Stimulated activated naive B cell treated with anti-CD40 and anti-IgM and Interleukin-4, amounts not matched to agents 10 μg/mL and 1 μg/mL and 100 μg/mL, for 72 hours (primary cell): ENCODE measurements at places on chromosomes 1 and 21.

GRCh38 chr1:211885747-211886522, 55.4 kb upstream of the LPGAT1 start:
- DNase-seq: no peak

GRCh38 chr1:184890539-184890973, 83.8 kb downstream of the NIBAN1 start:
- DNase-seq: no peak

GRCh38 chr1:185419718-185420117, 102.7 kb upstream of the IVNS1ABP start:
- DNase-seq: no peak

DNA sequence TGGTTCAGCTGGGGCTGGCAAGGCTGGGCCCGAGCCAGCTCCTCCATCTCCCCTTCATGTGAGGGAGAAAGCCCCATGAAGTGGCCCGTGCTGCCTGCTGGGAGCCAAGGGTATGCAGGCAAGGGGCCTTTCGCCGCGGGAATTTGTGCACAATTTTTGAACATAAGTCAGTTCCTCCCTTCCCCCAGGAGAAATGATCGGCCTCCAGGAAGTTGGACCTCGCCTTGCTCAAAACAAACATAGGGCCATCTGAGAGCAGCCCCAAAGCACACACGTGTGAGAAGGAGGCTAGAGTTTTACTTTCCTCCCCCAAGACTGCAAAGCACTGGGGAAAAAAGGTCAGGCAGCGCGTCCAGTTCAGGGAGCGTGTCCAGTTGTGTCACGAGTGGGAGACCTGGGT, 64.7 kb downstream of the PRDM16 start:
- DNase-seq: no peak

DNA sequence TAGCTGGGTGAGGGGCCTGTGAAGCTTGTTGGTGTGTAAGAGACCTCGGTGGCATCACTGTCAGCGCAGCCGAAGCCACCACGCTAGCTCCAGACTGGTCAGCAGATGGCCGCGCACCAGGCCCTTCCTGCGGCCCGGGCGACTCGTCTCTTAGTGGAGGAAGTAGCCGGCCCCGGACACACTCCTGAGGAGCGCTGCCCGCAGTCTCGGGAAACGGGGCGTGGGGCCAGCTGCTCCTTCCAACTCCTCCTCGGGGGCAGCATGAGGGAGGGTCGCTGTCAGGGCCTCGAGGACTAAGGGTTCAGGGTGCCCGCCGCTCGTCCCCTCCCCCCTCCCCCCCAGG, 20.4 kb downstream of the H3-3A start:
- DNase-seq: no peak

GRCh38 chr1:182624577-182624976, 20.4 kb upstream of the RGS16 start:
- no peak for DNase-seq

DNA sequence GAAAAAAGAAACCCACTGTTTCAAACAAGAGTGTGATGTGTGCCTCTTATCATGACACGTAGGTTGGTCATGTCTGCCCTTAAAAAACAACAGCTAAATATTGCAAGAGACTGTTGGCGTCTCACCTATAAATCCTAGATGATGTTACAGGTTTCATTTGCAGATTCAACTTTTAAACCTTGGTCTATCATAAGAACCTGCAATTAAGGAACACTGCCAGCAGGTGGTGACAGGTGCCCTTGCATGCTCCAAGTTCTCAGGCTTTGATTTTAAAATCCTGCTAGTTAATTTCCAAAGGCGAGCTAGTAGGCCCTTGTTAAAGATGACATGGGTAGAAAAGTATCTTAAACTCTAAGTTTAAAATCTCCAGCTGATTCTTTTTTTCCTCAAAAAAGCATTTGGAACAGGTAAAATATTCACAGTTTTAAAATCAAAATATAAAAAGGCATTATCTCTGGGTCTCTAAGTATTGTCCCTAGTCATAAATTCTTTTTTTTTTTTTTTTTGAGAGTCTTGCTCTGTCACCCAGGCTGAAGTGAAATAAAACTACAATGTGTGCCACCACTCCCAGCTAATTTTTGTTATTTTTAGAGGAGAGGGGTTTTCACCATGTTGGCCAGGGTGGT, 39.1 kb downstream of the CLSTN1 start:
- DNase-seq: peak; percentile 37

DNA sequence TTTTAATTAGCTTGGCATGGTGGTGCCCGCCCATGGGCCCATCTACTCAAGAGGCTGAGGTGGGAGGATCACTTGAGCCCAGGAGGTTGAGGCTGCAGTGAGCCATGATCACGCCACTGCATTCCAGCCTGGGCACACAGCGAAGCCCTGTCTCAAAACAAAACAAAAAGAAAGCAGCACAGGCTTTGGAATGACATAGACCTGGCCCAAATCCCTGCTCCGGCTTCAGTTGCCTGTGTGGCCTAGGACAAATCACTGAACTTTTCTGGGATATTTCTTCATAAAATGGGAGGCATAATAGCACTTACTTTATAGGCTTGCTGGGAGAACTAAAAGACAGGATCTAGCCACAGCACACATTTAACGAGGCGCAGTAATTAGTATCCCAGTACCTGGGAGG, 2.4 kb downstream of the PEAR1 start:
- no peak for DNase-seq

DNA sequence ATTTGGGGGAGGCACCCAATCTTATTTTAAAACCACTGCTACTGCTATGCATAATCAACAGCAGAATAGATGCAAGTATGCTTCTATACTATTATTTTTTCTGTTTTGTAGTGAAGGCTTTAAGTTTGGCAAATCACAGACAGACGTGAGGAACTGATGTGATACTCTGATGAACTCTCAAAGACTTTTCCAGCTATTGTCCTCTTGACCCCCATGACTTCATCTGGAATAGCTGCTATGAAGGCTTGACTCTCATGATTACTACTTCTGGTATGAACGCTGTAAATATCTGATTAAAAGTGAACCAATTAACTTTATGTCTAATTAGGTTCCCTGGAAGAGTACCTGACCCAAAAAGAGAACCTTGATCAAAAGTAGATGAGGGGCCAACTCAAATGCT, 49.1 kb downstream of the EYA3 start:
- DNase-seq: no peak

- DNase-seq: no peak
Measured at GRCh38 chr1:206769304-206769731, 1.3 kb upstream of the IL19 start.

- no peak for DNase-seq
Measured at GRCh38 chr1:93239863-93240262, 59.3 kb downstream of the CCDC18 start.

DNA sequence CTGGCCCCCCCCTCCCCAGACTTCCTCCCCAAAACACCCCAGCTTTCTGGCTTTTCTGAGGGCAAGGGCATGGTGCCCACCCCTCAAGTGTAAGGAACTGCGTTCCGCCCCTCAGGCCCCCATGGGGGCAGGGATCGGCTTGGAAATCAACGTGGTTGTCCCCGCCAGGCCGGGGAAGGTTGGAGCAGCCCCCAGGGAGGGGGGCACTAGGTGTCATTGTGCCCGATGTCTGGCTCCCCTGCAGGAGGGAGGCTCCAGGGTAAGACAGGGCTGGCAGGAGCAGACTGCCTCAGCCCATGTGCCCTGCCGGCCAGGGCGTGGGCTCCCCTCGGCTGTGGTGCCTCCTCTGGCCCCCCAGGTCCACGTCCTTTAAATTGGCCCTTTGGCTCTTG, 7.4 kb upstream of the TFAP2E start:
- DNase-seq: no peak

DNA sequence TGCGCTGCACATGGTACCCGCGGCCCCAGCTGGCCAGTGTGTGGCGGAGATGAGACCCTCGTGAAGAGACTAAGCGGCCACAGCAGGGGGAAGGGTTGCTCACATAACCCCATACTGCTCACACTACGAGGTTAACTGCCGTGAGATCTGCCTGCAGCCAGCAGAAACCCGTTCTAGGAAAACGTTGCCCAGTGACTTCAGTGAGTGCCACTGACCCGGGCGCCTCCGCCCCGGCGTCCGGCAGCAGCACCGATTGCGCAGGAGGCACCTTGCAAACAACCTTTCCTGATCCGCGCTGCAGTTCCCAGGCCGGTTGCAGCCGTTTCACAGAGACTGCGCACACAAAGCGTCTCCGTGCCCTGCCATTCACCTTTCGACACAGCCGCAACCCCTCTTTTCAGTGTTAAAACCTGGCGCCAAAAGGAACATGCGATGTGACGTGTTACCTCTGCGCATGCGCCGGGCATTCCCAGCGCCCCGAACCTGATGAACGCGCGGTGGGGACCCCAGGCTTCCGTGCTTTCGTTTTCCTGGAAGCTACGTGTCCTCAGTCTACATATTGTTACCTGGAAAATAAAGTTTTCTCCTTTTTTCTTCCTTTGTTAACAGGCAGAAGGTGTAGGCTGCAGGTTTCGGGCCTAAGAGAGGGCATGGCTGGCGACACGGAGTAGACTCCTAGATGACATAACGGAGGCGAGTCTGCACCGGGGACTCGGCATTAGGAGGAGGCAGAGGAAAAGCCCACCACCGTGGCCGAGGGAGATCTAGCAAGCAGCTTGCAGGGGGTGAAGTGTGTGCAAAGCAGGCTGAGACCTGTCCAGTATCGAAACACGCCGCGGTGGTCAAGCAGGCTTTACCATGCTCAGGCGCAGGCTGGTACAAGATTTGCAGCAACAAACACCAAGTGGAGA, 8.9 kb downstream of the VPS26C start:
- DNase-seq: peak; percentile 76

GRCh38 chr1:17606826-17607440, 67.4 kb downstream of the ARHGEF10L start:
- peak; percentile 20 for DNase-seq

- DNase-seq: no peak
Measured at GRCh38 chr1:19812875-19813642, 2.0 kb downstream of the RNF186 start.

GRCh38 chr1:12279003-12279402, 49.2 kb downstream of the VPS13D start:
- no peak for DNase-seq

GRCh38 chr1:25896266-25896665, 10.0 kb downstream of the STMN1 start:
- DNase-seq: no peak

GRCh38 chr1:213211201-213211600, 160.2 kb downstream of the RPS6KC1 start:
- DNase-seq: no peak

DNA sequence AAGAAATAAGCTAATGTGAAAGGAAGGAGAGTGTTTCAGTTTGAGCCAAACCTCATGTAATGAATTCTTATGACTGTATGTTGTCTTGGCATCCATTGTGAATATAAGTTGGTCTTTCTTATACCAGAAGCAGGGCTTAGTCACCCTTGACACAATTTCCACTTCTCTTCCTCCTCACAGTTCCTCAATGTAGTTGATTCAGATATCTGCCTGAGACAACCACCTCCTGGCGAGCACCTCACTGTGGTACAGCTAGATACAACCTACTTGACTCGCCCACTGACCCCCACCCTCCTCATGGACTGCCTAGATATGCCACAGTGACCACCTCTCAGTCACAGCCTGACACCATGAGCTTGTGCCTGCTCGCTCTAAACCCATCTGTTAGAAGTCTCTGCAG, 45.6 kb downstream of the KYAT3 start:
- DNase-seq: no peak

- DNase-seq: no peak
Measured at GRCh38 chr1:240649733-240650721, 38.1 kb upstream of the GREM2 start.

DNA sequence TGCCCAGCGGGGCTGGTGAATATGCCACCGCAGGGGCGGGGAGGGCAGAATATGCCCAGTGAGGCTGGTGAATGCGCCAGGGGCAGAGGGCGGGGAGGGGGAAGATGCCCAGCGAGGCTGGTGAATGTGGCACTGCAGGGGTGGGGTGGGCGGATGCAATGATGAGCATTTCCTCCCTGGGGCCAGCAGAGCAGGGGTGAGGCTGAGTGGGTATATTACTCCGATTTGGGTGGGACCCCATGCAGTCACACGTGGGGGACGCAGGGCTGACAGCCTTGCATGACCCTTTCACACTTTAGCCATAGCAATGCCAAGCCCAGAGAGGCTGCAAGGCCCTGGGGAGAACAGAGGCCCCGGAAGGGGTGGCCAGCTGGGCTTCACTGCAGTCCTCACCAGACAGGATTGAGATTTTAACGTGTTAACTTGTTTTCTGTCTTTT, 9.3 kb upstream of the SLX9 start:
- DNase-seq: no peak

GRCh38 chr21:29297483-29298347, 1.0 kb upstream of the BACH1 start:
- DNase-seq: no peak

DNA sequence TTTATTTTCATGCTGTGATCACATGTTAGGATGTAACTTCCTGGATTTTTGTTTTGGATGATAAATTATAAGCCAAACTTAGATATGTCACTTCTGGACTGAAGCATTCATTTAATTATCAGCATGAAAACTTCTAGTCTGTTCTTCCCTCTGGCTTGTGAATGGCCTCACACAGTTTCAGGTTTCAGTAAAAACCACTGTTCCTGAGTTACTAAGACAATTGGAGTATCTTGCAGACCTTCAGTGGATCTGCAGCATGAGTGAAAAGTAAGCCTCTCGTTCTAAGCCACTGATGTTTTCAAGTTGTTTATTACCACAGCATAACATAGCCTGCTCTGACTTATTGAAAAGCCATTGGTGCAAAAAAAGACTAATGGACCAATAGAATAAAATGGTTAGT, 55.3 kb upstream of the RGS21 start:
- no peak for DNase-seq

GRCh38 chr1:54081306-54082270, 28.2 kb downstream of the TCEANC2 start:
- DNase-seq: peak; percentile 28

GRCh38 chr1:2074944-2075740, 24.9 kb downstream of the PRKCZ start:
- DNase-seq: no peak

DNA sequence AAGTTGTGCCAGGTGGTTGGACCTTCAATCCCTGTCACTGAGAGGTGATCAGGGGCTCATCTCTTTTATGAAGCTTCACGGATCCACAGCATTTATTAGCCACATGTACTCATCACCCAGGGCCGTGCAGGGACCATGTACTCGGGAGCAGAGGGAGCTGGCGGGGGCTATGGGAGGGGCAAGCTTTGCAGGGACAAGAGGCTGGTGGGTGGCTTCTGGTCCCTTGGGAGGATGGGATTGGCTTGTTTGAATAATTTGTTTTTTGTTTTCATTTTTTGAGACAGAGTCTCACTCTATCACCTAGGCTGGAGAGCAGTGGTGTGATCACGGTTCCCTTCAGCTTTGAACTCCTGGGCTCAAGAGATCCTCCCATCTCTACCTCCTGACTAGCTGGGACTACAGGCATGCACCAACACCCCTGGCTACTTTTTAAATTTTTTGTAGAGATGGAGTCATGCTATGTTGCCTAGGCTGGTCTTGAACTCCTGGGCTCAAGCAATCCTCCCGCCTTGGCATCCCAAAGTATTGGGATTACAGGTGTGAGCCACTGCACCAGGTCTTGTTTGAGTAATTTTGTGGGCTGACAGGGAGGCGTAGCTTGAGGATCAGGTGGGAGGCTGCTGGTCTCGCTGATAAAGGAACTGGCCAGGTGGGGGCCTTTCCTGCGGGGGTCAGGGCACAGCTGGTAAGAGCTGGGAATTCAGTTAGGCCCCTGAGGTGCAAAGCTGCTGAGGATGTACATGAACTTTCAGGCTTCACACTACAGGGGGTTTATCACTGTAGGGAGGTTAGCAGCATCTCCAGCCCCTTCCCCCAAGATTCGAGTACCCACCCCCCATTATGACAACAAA, 308.0 kb upstream of the C1orf174 start:
- DNase-seq: no peak

GRCh38 chr1:205168291-205168690, 43.2 kb downstream of the DSTYK start:
- no peak for DNase-seq
